ENCODE measurements at places on chromosomes 6 and 20.

- DNase-seq = no peak
These were observed 23.2 kb upstream of the HSF2 start for GRCh38 chr6:122376246-122376645.

GRCh38 chr20:32727683-32728082 lies 15.6 kb downstream of the COMMD7 start:
- DNase-seq = no peak

DNA sequence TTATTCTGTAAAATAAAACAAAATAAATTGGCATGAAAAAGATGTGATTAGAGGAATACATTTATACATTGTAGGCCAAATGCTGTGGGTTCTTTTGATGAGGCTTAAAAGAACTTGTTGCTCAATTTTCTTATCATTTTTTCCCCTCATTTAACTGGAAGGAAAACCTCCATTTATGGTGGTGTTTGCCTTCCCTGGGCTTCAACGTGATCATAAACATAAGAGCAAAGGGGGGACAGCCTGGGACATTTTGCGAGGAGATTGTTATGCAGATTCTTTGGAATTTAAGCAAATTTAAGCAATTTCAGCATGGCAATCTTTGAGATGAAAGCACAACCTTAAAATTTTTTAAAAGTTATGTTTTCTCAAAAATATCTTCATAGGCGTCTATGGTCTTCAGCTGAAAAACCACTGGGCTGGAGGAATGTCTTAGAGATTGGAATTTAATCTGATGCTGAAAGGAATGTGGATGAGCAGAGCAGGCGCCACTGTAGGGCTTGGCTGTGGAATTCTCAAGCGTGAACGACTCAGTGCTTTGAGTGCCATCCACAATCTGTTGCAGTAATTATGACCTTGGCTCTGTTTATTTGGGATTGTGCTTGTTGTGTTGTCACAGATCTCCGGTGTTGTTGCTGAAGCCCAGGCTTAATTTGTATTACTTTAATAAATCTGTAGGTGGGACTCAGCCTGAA lies 149.4 kb upstream of the MLIP start:
- no peak for DNase-seq

DNA sequence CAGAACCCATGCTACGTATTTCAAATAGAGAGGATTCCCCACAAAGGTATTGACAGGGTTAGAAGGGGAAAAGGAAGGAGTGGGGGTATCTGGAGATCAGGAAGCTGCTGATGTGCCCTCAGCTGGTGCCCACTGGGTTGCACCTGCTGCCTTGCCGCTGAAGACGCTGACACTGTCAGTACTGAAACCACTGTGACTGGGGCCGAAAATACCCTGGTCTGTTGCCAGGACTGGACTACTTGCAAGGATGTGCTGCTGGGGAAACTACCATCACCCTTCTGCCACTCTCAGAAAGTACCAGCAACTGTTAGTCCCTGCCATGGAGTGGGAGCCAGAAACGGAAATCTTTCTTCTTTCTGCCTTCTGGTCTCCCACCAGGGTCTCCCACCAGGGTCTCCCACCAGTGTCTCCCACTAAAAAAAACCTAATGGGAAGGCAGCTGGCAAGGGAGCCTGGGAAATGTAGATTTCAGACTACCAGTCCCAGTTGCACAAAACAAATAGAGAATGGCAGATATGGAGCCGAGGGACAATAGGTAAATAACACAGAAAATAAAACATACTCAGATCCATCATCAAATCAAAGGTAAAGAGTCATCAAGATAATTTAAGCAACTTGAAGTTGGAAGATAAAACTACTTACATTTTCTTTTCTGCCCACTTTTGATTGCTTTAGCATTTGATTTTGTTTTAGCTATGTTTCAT lies 204.8 kb downstream of the TPBG start:
- no peak for DNase-seq

DNA sequence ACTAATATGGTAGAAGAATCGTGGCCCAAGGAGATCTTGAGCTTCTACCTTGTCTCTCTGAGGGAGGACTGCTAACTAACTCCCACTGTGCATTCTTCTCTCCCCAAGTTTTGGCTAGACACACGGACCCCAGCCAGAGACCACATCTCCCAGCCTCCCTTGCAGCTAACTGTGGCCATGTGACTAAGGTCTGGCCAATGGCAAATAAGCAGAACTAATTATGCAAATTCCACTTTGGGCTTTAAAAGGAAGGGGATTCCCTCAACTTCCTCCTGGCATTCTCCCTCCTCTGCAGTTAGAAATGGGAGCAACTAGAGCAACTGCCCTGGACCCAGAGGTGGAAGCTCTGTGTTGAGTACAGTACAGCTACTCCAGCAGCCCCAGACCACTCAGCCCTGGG lies 15.4 kb downstream of the BPIFA2 start:
- DNase-seq = no peak

All from vagina (tissue), 2 donors.